ENCODE measurements at places on chromosomes 5 and 9.

- no peak for DNase-seq
Observed at GRCh38 chr9:112322701-112323377, 10.6 kb downstream of the PTBP3 start.

GRCh38 chr5:134124289-134125038 lies 10.0 kb downstream of the TCF7 start:
- no peak for DNase-seq

- no peak for DNase-seq
Observed at GRCh38 chr9:109409773-109410397, 88.2 kb downstream of the PTPN3 start.

- no peak for DNase-seq
Observed at GRCh38 chr9:79579624-79580023, 7.9 kb downstream of the TLE4 start.

GRCh38 chr5:149215478-149216090 lies 56.1 kb upstream of the AFAP1L1 start:
- no peak for DNase-seq

DNA sequence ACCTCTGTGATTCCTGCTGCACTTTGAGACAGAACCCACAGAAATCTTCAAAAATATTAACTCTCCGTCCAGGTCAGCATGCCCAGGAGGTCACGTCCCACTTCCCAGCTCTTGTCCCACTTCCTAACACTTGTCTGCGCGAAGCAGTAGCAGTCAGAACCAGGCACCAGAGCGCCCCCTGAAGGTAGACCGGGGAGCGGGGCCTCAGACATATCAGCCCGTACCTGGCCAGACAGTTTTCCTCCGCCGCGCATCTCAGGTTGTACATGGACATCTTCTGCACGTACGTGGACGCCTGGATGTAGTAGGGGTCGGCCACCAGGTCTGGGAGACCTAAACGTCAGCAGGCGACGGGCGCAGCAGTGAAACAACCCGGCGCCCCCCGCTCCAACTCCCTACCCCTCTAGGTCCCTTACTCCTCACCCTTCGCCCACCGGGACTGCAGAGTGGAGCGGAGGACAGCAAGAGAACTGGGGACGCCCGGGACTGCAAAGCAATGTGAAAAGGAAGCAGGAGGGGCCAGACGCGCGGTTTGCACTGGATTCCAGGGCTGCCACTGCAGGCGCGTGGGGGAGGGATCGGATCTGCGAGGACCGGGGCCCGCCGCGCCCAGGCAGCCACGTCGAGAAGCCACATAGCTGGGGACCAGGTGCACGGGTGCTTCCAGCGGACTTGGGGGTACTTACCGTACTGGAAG lies 1.2 kb downstream of the LOX start:
- peak; percentile 93 for DNase-seq

Data from esophagus muscularis mucosa (tissue), 4 donors.